Activated CD4-positive, alpha-beta T cell treated with anti-CD3 and anti-CD28 coated beads, Interleukin-2, amount 10 ng/mL, durations not matched to agents 7 days and 5 days (primary cell): ENCODE measurements at places on chromosomes 6 and 20.

DNA sequence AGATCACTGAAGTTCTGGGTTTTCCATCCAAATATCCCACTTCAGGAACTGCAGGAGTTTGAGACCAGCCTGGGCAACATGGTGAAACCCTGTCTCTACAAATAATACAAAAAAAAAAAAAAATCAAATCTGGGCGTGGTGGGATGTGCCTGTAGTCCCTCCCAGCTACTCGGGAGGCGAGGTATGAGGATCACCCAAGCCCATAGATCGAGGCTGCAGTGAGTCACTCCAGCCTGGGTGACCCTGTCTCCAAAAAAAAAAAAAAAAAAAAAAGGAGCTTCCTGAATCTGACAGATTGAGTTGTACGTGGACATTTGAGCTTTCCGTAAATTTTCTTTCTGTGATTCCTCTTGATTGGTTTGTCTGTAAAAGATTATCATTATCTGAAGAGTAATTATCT is 55.6 kb downstream of the TULP4 start:
- DNase-seq = no peak
- H3K27me3 ChIP-seq = no peaks in the 10 kb centered on the region
- no peaks in the 10 kb centered on the region for H3K36me3 ChIP-seq
- no peak overlapping the region for H3K4me3 ChIP-seq

DNA sequence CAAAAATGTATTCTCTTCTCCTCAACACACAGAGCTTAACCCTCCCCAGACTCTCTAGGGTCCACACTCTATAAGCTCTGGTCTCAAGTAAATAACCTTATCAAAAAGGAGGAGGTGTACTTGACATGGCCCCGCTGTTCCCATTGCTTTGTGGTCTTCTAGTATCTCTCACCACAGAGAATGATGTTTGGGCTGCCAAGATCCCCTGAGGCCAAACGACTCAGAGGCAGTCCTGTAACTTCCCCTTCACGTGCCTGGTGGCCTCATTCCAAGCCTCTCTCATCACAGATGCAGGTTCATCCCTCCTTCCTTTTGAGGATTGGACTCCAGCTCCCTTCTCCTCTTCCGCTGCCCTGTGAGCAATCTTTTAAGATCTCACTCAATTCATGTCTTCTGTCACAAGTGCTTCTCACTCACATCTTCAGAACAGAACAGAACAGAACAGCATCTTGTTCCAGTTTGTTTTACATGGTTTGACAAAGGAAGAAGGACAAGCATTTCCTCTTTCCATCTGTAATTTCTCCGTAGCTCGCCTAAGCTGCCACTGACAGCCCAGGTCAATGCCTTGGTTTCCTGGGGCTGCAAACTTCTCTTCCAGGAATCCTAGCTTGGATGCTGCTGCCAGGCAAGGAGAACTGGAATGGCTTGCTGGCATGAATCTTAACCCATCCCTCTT is 541.5 kb downstream of the CD83 start:
- no peak for DNase-seq
- no peak overlapping the region for H3K4me3 ChIP-seq
- H3K4me1 ChIP-seq = peaks cover 29% of the 10 kb centered on the region
- H3K27me3 ChIP-seq = peaks cover 2% of the 10 kb centered on the region
- H3K27ac ChIP-seq = no peak overlapping the region
- H3K36me3 ChIP-seq = peaks cover 5% of the 10 kb centered on the region

- H3K4me1 ChIP-seq = no peaks in the 10 kb centered on the region
- no peak overlapping the region for H3K4me3 ChIP-seq
- H3K27ac ChIP-seq = no peak overlapping the region
- no peak for DNase-seq
These were observed 471.3 kb downstream of the DHX35 start for GRCh38 chr20:39433466-39433865.

DNA sequence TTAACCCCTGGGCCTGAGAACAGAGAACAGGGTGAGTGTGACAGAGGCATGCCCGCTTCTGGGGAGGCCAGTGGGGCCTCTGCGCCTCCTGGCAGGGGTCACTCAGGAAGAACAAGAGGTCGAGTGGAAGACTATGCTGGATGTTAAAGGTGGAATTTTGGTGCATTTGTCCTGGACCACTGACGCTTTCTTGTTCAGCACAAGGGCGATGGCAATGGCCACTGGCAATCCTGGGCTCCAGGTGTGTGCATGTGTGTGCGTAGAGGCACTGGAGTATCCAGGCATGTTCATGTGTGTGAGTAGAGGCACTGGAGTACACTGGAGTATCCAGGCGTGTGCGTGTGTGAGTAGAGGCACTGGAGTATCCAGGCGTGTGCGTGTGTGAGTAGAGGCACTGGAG is 23.5 kb upstream of the NPBWR2 start:
- H3K27ac ChIP-seq = no peak overlapping the region
- no peaks in the 10 kb centered on the region for H3K4me1 ChIP-seq
- no peaks in the 10 kb centered on the region for H3K36me3 ChIP-seq
- peaks cover 17% of the 10 kb centered on the region for H3K27me3 ChIP-seq
- H3K4me3 ChIP-seq = no peak overlapping the region

GRCh38 chr20:53941680-53942471 is 128.5 kb downstream of the BCAS1 start:
- no peaks in the 10 kb centered on the region for H3K36me3 ChIP-seq
- peaks cover 1% of the 10 kb centered on the region for H3K27me3 ChIP-seq
- no peak overlapping the region for H3K4me3 ChIP-seq

GRCh38 chr20:8720089-8720488 is 348.8 kb upstream of the PLCB4 start:
- DNase-seq = no peak
- H3K27me3 ChIP-seq = no peaks in the 10 kb centered on the region
- H3K4me3 ChIP-seq = no peak overlapping the region
- H3K4me1 ChIP-seq = no peaks in the 10 kb centered on the region

- no peak for DNase-seq
- H3K36me3 ChIP-seq = no peaks in the 10 kb centered on the region
- no peaks in the 10 kb centered on the region for H3K27me3 ChIP-seq
- H3K4me3 ChIP-seq = no peak overlapping the region
- H3K4me1 ChIP-seq = peaks cover 2% of the 10 kb centered on the region
- H3K27ac ChIP-seq = no peak overlapping the region
These were observed 18.3 kb downstream of the AGPAT4 start for GRCh38 chr6:161255518-161255917.

DNA sequence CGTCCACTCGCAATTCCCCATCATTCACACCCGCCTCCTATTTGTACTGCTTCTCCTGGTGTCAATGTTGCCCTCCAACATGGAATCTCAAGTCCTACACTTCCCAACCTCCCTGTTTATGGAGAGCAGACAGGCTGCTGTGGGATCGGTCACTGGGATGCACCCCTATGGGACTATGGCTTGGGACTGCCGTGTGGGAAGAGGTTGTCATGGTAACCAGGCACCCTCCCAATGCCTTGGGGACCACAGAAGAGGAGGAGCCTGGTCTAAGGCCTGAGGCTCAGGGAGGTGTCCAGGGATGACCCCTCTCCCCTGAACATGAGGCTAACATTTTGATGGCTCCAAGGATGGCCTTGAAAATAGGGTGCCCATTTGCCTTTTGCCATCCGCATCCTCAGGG is 116.6 kb upstream of the CST7 start:
- no peak overlapping the region for H3K4me3 ChIP-seq
- H3K27me3 ChIP-seq = no peaks in the 10 kb centered on the region
- no peaks in the 10 kb centered on the region for H3K36me3 ChIP-seq
- H3K4me1 ChIP-seq = no peaks in the 10 kb centered on the region
- no peak overlapping the region for H3K27ac ChIP-seq

GRCh38 chr6:141452354-141452686 is 680.4 kb upstream of the GJE1 start:
- no peaks in the 10 kb centered on the region for H3K36me3 ChIP-seq
- H3K4me3 ChIP-seq = no peak overlapping the region
- no peaks in the 10 kb centered on the region for H3K27me3 ChIP-seq
- no peaks in the 10 kb centered on the region for H3K4me1 ChIP-seq
- H3K27ac ChIP-seq = no peak overlapping the region
- DNase-seq = no peak

DNA sequence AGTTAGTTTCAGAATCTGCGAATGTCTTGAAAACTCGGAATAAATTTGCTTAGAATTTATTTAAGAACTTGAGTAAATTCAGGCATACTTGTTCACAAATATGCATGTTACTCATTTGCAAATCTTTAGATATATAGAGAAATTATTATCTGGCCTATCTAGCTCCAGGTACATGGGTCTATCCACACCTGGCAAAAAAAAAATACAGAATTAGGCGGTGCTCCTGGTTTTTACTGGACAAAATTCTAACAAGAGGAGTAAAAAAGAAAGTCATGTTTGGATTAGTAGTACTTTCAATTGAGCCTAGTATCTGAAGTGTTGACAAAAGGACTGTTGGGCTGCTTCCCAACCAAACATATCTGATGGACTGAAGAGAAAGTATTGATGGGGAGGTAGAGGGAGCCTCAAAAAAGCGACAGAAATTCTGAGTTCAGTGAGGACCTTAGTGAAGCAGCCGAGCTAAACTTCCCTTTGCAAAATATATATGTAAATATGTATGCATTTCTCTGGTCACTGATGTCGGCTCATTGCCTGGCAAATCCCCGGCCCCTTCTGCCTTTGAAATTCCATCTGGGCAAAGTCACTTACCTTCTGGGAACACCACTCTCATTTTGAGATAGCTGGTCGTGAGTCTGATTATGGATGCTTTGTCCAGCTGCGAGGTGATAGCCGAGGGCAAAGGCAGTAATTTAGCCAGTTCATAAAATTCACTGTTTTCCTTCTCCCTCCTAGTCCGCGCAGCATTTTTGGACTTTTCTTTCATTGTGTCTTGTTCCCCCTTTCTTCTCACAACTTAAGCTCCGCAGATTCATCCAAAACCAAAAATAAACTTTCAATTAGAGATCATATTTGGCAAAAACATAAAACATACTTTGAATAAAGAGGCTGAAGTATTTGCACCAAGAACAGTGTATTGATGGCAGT is 1.8 kb downstream of the SIM1 start:
- peaks cover 15% of the 10 kb centered on the region for H3K36me3 ChIP-seq
- no peak overlapping the region for H3K27ac ChIP-seq
- no peak for DNase-seq
- H3K4me3 ChIP-seq = peak overlapping the region; percentile 1
- H3K4me1 ChIP-seq = peaks cover 19% of the 10 kb centered on the region

- no peak overlapping the region for H3K4me3 ChIP-seq
- DNase-seq = no peak
- H3K27ac ChIP-seq = no peak overlapping the region
- peaks cover 8% of the 10 kb centered on the region for H3K27me3 ChIP-seq
- no peaks in the 10 kb centered on the region for H3K36me3 ChIP-seq
- H3K4me1 ChIP-seq = no peaks in the 10 kb centered on the region
These were observed 14.2 kb downstream of the NHSL1 start for GRCh38 chr6:138485005-138485545.

GRCh38 chr6:147117011-147117410 is 87.2 kb upstream of the STXBP5 start:
- no peaks in the 10 kb centered on the region for H3K27me3 ChIP-seq
- no peak for DNase-seq

GRCh38 chr6:20417819-20418218 is 16.1 kb downstream of the E2F3 start:
- no peak for DNase-seq
- H3K27me3 ChIP-seq = no peaks in the 10 kb centered on the region
- H3K36me3 ChIP-seq = peaks cover 52% of the 10 kb centered on the region
- H3K4me3 ChIP-seq = no peak overlapping the region
- no peak overlapping the region for H3K27ac ChIP-seq

- no peaks in the 10 kb centered on the region for H3K36me3 ChIP-seq
- DNase-seq = no peak
- H3K27me3 ChIP-seq = no peaks in the 10 kb centered on the region
- H3K4me1 ChIP-seq = peaks cover 13% of the 10 kb centered on the region
- no peak overlapping the region for H3K27ac ChIP-seq
These were observed 329.8 kb upstream of the SOX4 start for GRCh38 chr6:21263531-21264287.

DNA sequence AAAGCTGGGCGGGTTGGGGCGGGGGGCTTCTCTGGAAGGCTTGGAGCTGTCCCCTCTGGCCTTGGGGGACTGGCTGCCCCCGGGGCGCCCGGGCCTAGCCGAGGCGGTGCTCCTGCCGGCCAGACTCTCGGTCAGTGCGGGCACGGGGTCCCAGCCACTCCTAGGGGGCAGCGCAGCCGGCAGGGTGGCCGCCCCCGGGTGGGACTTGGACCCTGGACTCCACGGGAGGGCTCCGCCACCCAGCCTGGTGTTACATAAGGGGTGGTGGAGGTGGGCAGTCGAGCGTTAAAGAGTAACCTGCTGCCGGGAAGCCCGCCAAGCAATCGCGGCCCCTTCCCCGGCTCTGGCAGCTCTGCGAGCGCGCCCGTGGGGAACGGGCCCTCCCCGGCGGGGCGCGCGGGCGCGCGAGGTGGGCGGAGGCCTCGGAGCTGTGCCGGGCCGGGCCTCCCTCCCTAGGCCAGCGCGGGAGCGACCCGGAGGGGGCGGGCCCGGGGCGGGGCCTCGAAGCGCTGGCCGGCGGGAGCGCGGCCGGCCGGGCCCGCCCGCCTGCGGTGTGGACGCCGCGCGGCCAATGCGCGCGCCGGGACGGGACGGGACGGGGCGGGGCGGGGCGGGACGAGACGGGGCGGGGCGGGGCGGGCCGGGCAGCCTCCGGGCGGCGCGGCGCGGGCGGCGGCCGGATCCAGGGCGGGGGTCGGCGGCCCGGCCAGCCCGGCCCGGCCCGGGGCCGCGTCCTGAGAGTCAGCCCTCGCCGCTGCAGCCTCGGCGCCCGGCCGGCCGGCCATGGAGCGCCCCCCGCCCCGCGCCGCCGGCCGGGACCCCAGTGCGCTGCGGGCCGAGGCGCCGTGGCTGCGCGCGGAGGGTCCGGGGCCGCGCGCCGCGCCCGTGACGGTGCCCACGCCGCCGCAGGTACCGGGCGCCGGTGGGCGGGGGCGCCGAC is at the start of gene SLC2A4RG:
Gene SLC2A4RG, plus strand, starts transcription at position 647 of the 940 bp plus-strand sequence. Its CDS starts 137 bp downstream, at position 784.
- H3K4me3 ChIP-seq = peak within 1 kb of the TSS; percentile 87
- H3K4me1 ChIP-seq = peaks cover 16% of the 10 kb centered on the region
- no peaks in the 10 kb centered on the region for H3K27me3 ChIP-seq
- peak; percentile 68 for DNase-seq
- H3K27ac ChIP-seq = peak within 1 kb of the TSS; percentile 54

DNA sequence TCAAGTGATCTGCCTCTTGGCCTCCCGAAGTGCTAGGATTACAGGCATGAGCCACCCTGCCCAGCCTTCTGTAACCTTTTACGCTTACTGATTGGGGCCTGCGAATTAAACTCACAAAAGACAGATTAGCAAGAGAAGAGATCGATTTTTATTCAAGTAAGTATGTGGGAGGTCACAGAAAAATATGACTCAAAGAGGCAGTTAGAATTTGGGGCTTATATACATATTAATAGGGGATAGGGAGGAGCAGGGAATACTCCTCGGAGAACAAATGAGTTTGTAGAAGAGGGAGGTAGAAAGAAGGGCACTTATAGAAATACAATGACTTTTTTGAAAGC is 78.9 kb downstream of the CD24 start:
- H3K27ac ChIP-seq = no peak overlapping the region
- H3K36me3 ChIP-seq = no peaks in the 10 kb centered on the region
- DNase-seq = no peak
- H3K4me1 ChIP-seq = no peaks in the 10 kb centered on the region

- no peaks in the 10 kb centered on the region for H3K4me1 ChIP-seq
- H3K4me3 ChIP-seq = no peak overlapping the region
- no peak for DNase-seq
These were observed 1152.0 kb downstream of the HACE1 start for GRCh38 chr6:103707596-103708325.

GRCh38 chr6:160379466-160379865 is 31.3 kb downstream of the SLC22A3 start:
- H3K4me1 ChIP-seq = no peaks in the 10 kb centered on the region
- H3K27me3 ChIP-seq = peaks cover 18% of the 10 kb centered on the region
